Activated T-cell treated with anti-CD3 and anti-CD28 coated beads for 24 hours (primary cell): ENCODE measurements at places on chromosomes 5 and 9.

- no peak for DNase-seq
Measured at GRCh38 chr5:164053123-164053522, 547.7 kb downstream of the MAT2B start.

GRCh38 chr9:119365291-119366027 lies 3.8 kb downstream of the BRINP1 start:
- DNase-seq: no peak

GRCh38 chr5:25539536-25539935 lies 894.8 kb upstream of the CDH10 start:
- no peak for DNase-seq

GRCh38 chr9:133116346-133117231 lies 4.5 kb downstream of the RALGDS start:
- no peak for DNase-seq

GRCh38 chr9:19741178-19741577 lies 47.7 kb downstream of the SLC24A2 start:
- no peak for DNase-seq

- DNase-seq: no peak
Measured at GRCh38 chr5:128405159-128405558, 132.9 kb downstream of the FBN2 start.

- no peak for DNase-seq
Measured at GRCh38 chr9:71243951-71244350, 122.5 kb upstream of the TRPM3 start.

DNA sequence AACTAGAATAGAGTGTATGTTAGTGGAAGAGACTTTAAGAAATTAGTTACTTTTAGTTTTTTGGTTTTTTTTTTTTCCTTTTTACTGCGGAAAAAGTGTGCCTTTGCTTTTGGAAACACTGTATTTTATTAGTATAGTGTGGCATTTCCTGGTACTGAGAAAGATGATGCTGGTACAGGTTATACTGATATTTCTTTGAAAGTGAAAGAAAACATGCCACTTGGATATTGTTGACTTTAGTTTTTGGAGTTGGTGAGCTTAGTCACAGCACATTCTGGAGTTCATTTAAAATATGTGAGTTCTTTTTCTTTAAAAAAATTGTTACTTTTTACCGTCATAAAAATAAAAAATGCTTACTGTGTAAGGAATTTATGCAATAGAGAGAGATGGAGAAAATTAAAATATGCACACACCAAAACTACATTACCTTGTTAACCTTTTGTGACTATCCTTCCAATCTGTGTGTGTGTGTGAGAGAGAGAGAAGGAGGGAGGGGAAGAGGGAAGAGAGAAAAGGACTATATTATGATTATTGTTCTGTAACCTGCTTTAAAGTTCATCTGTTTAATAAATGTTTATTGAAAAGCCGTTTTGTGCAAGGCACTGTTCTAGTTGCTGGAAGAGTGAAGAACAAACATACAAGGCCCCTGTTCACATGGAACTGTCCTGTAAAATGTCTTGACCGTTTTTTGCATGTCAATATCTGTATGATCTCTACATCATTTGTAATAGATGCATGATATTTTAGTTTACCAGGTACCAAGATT lies 1.9 kb downstream of the UGCG start:
- DNase-seq: no peak

DNA sequence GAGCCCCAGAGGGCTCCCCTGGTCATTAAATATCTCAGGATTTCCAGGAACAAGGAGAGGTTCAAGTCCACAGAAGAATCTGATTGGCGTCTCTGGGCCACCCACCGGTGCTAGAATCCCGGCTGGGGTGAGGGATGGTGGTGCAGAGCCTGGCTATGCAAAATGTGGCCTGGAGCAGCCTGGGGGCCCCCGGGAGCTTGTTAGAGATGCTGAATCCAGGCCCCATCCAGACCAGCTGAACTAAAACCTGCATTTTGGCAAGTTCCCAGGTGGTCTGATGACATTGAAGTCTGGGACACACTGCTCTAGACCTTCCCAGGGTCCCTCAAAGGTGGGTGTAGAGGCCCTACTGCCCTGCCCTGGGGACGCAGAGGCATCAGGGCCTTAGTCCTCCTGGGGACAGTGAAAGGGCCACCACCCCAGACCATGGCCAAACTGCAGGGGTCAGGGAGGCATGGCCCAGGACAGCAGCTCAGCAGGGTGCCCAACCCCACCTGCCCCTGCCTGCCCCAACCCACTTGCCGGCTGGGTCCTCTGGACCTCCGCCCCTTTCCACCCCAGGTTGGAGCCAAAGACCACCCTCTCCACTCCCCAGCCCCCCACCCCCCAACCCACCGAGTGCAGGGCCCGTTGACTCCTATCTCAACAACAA lies 34.7 kb downstream of the ADAMTS2 start:
- no peak for DNase-seq

DNA sequence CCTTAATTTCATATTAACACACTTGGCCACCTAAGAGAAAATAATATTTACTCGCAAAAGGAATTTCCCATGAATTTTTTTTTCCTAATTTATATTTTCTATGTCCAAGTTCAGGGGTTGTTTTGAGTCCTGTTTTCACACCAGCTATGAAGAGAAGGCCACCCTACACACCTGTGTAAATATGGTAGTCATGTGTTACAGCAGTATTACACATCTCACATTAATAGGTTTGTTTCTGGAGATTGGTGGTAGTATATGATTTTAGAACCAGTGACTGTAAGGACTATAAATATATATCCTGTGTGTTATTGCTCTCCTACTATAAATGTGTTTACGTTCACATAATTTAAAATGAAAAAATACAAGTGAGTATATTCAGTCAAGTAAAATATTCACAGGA lies 147.5 kb downstream of the PAM start:
- DNase-seq: no peak

- no peak for DNase-seq
Measured at GRCh38 chr5:57993866-57994265, 466.0 kb downstream of the PLK2 start.

- no peak for DNase-seq
Measured at GRCh38 chr5:172264815-172265395, 18.7 kb downstream of the UBTD2 start.

DNA sequence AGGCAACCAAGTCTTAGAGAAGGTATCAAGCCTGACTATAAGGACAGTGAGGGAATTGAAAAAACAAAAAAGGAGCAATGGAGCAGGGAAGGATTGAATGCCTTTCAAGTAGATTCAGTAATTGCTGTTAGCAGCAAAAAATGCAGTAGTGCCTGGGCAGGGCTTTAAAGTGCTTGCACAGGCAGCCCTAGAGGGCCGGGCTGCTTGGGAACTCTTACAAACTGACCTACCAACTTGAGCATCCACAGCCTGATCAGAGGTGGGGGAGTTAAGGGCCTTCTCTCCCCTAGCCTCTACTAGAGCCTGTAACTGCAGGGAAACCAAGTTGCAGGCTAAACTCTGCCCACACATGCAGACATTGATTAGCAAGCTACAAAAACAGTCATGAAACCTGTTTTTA lies 19.4 kb downstream of the FXN start:
- no peak for DNase-seq

DNA sequence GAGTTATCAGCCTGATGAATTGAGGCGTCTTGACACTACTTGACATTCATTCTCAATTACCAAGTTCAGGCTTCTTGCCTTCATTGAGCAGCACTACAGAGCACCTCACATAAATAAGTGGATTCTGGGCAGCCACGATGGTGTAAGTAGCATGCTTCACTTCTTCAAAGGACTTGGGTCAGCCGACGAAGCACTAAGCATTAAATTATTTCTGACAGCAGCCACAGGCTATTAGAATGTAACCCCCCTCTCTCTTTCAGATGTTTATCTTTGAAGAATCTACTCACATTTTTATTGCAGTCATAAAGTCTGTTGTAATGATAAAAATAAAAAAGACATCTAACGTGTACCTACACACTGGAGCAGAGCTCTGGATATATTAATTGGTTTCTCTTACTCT lies 45.9 kb upstream of the VPS13A start:
- DNase-seq: no peak

DNA sequence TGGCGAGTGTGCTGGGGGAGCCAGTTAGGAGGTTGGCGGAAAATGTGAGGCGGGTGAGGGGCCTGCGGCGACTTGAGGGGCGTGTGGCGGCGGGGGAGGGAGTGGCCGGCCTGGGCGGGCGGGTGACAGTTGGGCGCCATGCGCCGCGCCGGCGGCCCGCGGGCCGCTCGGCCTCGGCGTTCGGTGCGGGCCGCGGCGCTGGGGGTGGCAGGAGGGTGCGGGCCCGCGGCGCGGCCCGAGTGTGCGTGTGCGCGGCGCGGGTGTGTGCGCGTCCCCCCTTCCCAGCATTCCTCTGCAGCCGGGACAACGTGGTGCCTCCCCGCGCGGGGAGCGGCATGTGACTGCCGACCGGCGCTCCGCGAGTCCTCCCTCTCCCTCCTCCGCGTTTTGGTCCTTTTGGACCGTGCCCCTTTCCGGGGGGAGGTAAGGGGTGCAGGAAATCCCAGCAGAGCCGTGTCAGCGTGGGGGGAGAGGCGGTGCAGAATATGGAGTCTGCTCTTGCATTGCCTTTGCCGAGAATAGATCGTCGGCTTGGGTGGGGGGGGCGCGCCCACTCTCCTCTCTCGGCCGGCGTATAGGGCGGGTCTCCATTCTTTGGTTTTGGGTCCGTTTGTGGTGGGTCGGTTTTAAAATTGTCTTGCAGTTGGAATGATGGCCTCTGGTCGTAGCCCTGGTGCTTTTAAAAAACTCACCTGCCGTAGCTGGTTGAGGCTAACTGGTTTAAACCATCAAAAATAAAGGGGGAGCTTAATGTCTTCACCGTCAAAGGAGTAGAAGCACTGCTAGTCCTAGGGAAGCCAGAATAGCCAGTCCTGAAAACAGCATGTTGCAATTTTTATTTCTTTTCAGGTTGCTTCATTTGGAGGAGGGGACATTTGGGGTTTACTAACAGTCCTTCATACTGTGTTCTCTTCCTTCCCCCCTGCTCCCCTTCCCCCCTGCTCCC lies 2.0 kb downstream of the LARP1 start:
- DNase-seq: peak; percentile 39

- no peak for DNase-seq
Measured at GRCh38 chr9:90442723-90443122, 199.9 kb downstream of the DIRAS2 start.

DNA sequence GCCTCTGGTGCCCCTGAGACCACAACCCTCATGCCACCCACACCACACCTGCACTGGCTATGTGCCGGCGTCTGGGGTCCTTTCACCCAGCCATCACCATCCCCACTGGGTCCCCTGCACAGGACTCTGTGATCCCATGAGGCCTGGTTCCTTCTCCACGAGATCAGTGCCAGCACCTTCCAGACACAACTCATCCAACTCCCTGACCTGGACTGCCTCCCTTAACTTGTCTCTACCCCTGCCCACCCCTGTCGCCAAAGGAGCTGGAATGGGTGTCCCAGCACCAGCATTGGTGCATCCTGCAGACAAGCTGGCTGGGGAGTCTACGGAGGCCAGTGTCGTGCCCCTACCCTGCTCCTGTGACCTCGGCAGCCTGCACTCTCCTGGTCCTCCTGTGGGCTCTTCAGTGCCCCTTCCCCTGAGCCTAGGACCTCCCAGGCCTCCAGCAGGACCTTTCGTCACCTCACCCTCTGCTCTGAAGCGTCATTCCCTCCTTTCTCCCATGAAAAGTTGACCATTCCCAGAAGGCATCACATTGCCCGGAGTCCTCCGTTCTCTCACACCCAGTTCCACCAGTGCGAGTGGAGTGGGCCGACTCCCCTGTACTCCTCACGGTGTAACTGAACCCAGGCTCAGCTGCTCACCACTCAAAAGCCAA lies 87.7 kb downstream of the NSUN2 start:
- no peak for DNase-seq

- DNase-seq: no peak
Measured at GRCh38 chr9:26078706-26079105, 400.5 kb upstream of the TUSC1 start.

GRCh38 chr5:139021346-139021745 lies 146.2 kb upstream of the LRRTM2 start:
- no peak for DNase-seq

- no peak for DNase-seq
Measured at GRCh38 chr5:57575839-57576238, 93.2 kb upstream of the ACTBL2 start.

DNA sequence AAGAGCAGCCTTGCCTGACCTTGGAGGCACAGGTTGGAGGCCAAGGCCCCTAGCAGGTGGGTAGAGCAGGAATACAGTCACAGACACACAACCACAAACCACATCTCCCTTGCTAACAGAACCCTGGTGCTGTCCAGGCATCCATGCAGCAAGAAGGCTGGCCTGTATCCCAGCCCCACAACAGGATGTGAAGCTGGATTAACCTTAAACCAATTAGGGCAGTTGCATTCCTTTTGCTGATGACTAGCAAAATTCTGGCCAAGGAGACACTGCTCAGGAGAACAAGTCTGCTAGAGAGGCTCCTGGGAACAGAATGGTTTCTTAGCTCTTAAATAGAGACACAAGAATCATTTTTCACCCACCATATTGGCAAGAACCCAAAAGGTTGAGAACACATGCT lies 97.8 kb downstream of the C5orf15 start:
- no peak for DNase-seq

DNA sequence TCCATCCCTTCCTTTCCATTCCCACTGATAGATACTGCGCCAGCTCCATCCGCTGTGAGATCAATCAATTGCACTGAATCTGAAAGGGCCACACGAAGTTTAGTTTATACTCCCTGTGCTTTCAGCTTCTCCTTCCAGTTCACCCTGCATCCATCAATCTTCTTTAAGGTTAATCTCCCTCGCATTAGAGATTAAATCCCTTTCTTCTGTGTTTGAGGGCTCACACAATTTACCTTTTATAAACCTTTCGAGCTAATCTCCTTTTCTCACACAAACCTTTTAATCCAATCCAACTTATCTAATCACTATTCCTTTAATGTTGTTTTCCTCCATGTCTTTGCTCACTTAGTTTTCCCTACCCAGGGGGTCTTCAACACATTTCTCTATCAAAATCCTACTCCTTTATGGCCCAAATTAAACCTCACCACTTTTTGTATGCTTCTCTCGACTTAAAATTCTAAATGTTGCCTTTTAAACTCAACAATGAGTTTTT lies 64.6 kb upstream of the HAPLN1 start:
- no peak for DNase-seq

DNA sequence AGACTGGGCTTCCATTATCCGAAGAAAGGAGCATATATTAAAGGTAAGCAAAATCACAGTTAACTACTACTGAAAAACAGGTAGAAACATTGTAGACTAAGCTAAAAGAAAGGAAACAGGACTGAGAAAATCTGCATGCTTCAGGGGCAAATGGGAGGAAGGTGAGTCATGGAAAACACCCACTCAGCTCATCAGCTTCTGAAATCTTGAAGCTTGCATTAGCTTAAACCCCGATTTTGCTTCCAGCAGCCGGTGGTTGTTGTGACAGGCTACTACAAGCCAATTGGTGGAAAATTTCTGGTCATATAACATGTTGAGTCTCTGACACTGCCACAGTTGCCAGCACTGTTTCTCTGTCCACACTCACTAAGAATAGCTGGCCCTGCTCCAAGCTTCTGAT lies 179.6 kb upstream of the PUM3 start:
- DNase-seq: no peak

- no peak for DNase-seq
Measured at GRCh38 chr9:121663591-121663990, 12.2 kb downstream of the DAB2IP start.

DNA sequence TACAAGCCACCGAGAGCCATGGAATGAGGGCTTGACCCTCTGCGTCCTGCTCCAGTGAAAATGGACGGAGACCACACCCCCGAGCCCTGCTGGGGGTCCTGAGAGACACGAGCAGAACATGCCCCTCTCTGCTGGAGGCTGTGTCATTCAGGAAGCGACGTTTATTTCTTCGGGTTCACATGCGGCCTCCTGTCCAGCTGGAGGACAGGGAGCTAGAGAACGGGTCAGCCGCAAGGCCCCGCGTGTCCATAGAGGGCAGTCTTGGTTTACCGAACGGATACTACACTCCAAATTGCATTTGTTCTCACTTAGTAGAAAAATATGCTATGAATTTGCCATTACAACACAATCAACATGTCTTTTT lies 36.1 kb downstream of the MRPL36 start:
- no peak for DNase-seq
